ENCODE measurements at places on chromosomes 6 and 20.

- no peak for DNase-seq
Observed at GRCh38 chr20:8361006-8361652, 229.1 kb downstream of the PLCB1 start.

DNA sequence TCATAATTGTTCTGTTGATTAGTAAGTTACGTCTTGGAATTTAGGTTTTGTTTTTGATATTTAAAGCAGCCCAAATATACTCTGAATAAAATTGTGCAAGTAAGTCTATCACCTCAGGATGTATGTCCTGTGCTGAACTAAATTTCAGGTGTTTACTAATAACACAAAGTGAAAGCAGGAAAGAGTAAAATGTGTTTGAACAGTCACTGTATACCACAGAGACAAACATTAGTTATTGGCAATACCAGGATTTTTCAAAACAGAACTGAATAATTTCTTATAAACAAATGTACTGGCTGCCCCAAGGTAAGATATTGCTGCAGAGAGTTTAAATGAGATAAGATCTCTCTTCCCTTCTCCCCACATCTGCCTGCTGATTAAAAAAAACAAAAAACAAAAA is 404.7 kb upstream of the RUNX2 start:
- DNase-seq = no peak

DNA sequence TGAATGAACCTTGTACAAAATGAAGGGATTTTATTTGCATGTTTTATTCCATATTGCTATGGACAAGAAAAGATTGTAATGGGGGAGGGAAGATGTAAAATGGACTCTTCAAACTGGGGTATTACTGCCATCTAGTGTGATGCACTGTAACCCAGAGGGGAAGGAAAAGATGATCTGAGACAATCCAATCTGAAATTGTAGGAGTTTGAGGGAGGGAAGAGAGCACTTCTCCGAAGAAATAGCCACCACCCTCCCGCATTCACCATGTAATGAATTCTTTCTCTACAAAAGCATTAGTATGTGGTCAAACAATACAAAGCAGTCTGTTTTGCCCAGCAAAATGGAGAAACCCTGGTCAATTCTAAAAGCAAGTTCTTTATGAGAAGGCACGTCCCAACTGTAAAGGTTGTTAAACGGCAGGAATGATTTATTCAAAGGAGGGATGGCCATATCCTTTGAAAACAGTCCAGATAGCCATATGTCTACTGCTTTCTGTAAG is 679.5 kb upstream of the NRSN1 start:
- DNase-seq = no peak

GRCh38 chr6:36651659-36652379 is 26.7 kb upstream of the CDKN1A start:
- no peak for DNase-seq

GRCh38 chr20:42604998-42605956 is 584.4 kb downstream of the PTPRT start:
- DNase-seq = no peak

- DNase-seq = no peak
Observed at GRCh38 chr6:128422200-128422599, 98.2 kb downstream of the PTPRK start.

DNA sequence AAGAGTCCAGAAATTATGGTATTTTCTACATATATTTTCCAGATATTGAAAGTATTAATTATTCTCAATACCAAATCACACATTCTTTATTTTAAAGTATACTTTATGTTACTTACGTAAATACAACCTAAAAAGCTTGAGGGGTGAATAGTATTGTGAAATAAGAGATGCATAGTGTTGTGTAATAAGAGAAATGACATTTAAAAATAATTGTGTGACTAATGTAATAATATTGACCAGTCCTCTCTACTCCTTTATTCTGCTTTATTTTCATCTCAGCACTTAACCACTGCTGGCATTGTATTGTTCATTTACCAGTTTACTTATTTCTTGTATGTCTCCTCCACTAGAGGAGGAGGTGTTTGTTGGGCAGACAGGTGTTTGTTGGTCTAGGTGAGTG is 135.6 kb downstream of the EYA4 start:
- DNase-seq = no peak

DNA sequence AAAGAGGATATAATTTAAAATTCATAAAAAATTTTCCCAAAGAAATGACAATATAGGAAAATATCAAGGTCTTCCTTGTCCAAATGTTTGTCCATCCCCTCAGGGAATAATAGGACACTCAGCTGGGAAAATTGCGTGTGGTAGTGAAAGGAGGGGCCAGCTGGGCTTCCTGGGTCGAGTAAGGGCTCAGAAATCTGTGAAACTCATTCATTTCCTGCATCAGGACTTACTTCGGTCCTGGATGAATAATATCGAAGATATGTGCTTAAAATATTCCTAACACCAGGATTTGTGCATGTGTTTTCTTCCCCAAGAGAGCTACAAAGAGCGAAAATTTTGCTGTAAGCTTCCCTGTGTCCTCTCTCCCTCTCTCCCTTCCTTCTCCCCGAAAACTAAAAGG is 118.2 kb upstream of the GJE1 start:
- no peak for DNase-seq

GRCh38 chr6:133169901-133170300 is 71.3 kb upstream of the EYA4 start:
- no peak for DNase-seq
